ENCODE measurements at places on chromosomes 2 and 18.

DNA sequence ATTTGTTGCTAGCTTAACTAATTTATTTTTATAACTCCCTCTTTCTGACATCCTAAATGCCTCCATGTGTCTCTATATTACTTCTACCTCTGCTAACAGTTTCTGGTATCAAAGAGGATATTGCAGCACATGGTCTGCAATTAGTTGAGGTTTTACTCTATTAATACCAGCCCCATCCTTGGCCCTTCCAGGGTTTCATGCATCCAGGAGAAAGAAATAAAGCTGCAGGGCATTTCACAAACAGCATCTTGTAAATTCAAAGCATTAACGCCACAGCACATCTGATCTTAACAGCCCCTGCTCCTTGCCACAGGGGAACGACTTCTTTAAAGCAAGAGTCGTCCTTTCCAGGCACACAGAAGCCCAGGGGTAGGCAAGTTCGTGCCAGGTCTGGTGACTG lies 258.9 kb downstream of the ICOS start:
- no peak for DNase-seq

- DNase-seq, result no peak
Observed at GRCh38 chr2:221775096-221775495, 203.0 kb upstream of the EPHA4 start.

DNA sequence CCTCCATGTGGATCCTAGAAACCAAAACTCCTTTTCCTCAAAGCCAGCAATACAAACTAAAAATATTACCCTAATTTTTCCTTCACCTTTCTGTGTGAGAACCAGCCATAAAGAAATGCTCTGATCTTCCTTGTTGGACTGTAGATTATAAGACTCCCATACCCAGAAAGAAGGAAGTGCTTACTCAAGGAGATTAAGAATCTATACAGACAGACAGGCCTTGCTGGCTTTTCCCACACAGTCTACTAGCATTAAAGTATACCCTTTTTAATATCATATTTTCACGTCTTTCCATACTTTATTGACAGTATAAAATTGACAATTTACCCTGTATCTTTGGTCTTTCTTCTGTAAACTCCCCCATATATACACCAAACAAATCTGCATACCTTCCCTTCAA lies 139.0 kb downstream of the GULP1 start:
- no peak for DNase-seq

DNA sequence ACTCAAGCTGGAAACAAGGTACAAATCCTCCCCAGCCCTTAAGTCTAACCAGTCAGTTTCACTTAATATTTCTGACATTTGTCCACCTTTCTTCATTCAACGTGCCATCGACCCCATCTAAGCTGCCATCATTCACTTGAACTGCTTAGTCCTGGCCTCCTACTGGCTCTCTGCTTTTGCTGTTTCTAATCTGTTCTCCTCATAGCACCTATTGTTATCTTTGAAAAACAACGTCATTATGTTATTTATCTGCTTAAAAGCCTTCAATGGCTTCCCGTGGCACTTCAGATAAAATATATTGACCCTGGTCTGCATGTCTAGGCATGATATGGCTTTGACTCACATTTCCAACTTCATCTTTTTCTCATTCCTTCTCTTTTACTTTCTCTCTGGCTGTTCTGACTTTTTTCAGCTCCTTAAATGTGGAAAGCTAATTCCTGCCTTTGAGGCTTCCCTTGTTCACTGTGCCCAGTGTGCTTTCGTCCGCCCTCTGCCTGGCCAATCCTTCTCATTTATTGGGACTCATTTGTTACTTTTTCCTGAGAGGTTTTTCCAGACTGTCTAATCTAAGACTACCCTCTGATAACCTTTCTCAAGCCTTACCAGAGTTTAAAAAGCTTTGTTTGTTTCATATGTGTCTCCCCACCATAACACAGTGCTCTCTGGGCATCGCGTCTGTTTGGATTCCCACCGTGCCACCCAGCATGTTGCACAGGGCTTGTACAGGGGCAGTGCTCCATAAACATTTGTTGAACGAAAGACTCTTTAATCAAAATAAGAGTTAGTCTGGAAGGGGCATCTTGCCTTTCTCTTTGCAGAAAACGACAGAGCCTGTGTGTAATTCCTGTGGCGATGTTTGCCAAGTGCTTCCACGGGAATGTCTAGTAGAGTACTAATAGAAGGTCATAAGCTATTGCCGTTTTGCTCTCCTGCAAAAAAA lies 183.9 kb downstream of the FMNL2 start:
- DNase-seq, result no peak

DNA sequence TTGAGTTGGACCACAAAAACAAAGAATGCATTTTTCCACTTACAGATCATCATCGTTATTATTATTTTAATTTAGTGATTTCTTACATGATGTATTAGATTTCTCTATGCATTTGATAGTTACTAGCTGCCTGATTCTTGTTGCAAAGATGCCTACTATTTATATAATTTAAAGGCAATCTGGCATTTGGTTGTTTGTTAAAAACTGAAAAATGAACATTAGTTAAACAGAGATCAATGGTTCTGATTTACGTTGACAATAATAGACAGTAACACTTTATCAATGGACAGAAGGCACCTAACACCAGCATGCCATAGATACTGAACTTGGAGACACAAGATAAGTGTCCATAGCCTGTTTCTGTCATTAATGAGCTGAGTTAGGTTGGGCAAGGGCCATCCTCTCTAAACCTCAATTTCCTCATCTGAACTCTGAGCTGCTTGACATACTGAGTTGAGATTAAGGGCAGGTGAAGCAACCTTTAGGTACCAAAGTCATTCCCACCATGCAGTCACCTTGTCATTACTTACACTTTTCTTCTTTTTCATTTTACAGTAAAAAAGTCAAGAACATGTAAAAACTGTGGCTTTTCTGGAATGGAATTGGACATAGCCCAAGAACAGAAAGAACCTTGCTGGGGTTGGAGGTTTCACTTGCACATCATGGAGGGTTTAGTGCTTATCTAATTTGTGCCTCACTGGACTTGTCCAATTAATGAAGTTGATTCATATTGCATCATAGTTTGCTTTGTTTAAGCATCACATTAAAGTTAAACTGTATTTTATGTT lies 3.1 kb downstream of the CCL20 start:
- no peak for DNase-seq

GRCh38 chr2:85713836-85714235 lies 19.7 kb downstream of the GNLY start:
- no peak for DNase-seq

DNA sequence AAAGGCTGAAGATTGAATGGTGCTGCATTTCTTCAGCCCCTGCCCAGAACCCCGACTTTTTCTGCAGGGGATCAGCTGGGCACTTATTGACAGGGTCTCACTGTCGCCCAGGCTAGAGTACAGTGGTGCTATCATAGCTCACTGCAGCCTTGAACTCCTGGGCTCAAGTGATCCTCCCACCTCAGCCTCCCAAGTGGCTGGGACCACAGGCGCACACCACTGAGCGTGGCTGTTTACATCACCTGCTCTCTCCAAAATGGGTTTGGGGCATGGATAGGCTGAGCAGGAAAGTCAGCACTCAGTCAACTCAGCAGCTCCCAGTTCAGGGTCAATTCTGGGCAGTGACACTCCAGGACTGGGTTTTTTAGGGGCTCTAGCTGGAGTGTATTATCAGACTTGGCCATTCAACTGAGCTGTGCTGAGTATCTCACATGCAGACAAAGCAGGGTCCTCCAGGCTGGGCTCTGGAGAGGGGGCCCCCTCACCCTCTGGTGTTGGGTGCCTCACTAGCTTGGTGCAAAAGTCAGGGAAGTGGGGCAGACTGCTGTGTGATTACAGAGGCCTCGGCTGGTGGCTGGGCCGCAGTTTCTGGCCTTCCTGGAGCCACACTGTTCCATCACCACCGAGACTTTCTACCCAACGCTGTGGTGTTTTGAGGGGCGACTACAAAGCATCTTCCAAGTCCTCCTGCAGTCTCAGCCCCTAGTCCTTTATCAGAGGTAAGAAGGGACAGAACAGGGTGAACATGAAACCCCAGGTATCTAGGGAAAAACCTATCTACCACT lies 4.5 kb downstream of the ABHD1 start:
- no peak for DNase-seq
